ENCODE measurements at places on chromosomes 2 and 18.

GRCh38 chr2:72613931-72614330, 211.9 kb downstream of the EXOC6B start:
- no peak for DNase-seq

GRCh38 chr2:234249034-234249735, 198.7 kb downstream of the SPP2 start:
- no peak for DNase-seq

GRCh38 chr2:207184348-207184747, 18.6 kb upstream of the KLF7 start:
- DNase-seq = no peak

- peak; percentile 16 for DNase-seq
Measured at GRCh38 chr2:55268288-55268906, 634 bp downstream of the MTIF2 start.

- no peak for DNase-seq
Measured at GRCh38 chr18:39186008-39186407, 1620.4 kb upstream of the CELF4 start.

- no peak for DNase-seq
Measured at GRCh38 chr2:65746931-65747675, 314.7 kb upstream of the SPRED2 start.

All from RPMI8226 (cell line).